Right forelimb (tissue), 1 donor: ENCODE measurements at places on chromosomes 4 and X.

DNA sequence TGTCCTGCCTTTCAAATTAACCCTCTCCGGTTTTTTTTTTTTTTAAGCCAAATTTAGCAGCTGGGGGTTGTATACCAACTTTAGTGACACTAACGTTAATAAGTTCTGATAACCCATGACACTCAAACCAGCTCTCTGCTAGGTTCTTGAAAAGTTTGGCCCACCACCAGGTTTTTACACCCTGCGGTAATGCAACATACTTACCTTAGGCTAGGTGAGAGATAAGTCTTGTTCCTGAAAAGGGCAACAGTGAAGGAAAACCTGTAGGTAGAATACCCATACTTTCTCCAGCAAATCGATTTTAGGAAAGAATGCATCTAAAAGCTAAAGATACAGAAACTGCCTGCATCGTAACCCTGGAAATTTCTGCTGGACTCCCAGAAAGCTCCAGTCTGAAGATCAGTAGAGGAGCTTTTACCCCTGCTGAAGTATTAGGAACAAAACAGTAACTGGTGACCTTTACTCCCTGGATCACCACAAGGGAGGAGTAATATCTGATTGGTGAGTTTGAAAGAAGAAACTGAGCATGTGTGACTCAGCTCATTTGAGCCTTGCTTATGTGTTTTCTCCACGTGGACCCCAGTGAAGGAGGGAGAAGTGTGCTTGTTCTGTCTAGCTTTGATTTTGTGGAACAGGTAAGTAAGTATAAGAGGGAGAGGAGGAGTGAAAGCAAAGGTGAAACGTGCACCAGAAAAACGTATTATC lies 34.4 kb upstream of the COX18 start:
- no peak for DNase-seq

DNA sequence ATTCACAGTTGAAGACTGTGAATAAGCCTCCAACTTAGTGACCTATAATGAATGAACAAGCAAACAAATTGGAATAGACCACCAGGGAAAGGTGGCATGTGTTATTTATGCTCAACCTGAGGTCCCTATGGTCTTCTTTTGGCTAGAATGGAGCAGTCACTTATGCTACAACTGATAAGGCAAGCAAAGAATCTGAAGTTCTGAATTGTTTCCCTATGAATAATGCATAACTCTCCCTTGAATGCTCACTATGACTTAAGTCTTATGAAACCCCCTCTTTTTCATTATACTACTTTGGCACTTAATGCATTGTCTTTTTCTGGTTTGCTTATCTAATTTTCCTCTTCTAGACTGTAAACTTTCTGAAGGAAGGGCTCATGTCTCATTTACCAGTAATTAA lies 2.6 kb downstream of the GIMD1 start:
- DNase-seq = no peak

DNA sequence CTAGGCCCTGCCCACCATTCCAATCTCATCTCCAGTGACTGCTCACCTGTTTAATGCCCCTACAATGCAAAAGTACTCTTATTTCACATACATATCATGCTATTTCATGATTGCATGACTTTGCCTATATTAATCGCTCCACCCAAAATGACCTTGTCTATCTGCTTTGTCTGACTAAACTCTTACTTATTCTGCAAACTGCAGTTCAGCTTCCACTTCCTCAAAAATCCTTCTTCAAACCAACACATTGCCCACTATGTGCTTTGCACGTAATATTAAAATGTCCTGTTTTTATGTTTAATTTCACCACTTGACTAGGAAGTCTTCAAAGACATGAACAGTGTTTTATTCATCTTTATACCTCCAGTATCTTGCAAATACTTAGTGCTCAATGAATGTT lies 229.6 kb downstream of the OPHN1 start:
- DNase-seq = no peak

DNA sequence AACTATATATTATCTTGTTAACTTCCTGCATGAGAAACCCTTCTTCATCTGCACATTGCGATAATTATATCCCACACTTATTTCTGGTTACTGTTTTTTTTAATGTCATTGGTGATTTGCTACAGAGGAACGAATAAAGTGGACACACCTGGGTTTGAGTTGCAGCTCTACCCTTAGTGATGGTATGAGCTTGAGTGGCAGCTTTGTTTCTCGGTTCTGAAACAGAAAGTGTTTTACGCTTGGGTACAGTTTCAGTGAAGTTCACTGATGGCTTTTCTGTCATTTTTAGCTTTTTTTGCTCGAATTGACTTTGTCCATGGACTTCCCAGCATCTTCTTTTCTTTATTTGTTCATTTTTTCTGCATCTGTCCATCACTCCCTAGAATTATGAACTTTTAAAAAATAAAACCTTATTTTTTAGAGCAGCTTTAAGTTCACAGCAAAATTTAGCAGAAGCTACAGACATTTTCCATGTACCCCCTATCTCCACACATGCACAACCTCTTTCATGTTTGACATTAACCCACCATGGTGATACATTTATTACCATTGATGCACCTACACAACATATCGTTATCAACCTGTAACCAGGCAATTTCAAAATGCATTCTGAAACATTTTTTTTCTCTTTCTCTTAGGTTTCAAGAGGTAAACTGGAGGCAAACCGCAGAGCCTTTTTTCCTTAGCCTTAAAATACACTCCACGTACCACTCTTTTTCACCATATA lies 1041.6 kb upstream of the PRKX start:
- no peak for DNase-seq

- no peak for DNase-seq
Observed at GRCh38 chr4:113434247-113434587, 327.3 kb downstream of the CAMK2D start.

GRCh38 chr4:121943941-121944340 lies 7.9 kb downstream of the TRPC3 start:
- no peak for DNase-seq

DNA sequence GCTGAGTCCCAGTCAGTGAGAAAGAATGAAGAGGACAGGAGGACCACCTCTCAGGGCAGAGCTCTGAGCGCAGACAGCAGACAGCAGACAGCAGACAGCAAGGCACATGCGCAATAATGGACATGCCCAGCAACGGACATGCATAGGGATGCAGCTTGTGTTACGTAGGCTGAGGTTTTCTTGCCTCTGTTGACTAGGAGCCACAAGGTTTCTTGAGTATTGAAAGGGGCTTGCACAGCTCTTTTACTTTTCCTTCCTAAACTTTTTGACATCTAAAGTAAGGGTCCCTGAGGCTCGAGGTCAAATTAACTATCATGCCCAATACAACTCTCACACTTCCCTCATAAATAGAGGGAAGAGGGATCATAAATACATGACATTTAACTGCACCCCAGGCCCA lies at the start of gene PAGE3:
TSS of gene PAGE3 (minus strand) at position 101 of the 400 bp plus-strand sequence. CDS start 1,013 bp downstream, outside the sequence.
- no peak for DNase-seq

DNA sequence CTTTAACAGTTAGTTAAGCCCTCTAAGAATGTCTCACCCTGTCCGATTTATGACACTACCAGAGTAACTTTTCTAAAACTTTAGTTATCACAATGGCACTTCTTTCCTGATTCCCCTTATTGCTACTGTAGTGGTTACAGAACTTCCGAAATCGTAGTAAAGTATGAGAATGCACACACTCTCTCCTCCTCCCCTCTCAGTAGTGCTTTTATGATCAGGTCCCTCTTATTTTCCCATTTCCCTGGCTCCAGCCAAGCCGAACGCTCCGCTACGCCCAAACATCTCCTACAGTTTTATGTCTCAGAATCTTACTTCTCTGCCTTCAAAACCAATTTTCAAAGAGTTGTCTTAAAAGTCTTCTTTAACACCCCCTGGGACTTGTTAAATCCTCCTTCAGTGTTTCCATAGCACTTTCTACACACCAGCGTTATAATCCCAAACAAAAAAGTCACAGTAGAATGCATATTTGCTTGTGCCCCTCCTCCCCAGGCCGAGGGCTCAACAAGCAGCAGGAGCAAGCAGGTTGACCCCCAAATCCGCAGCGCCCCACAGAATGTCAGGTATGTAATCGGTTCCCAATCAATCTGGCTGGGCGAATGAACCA lies 671 bp downstream of the HPF1 start:
- no peak for DNase-seq

GRCh38 chr4:129604632-129605255 lies 508.8 kb downstream of the C4orf33 start:
- no peak for DNase-seq

GRCh38 chrX:154056770-154057241 lies 37.1 kb upstream of the IRAK1 start:
- no peak for DNase-seq

GRCh38 chr4:38985410-38986100 lies 46.7 kb downstream of the TMEM156 start:
- no peak for DNase-seq

DNA sequence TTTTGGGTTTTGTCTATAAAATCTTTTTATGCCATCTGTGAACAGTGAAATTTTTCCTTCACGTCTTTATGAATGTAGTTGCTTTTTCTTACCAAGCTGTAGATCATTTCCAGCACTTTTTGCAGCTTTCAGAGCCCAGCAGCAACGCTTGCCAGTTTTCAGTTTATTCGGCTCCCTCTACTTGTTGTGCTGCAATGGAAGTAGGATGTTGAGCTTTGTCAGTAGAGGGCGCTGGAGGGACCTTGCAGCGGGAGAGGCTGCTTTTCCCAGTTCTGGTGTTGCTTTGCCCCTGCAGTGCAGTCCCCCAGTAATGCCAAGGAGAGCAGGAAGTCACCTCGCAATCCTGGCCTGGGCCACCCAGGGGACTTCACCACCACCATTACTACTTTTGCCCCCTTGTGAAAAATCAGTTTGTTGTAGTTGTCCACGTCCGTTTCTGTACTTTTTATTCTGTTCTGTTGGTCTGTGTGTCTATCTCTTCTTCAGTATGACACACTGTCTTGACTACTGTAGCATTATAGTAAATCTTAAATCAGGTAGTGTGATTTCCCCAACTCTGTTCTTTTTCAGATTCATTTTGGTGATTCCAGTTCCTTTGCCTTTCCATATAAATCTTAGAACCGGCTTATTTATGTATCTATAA lies 21.8 kb downstream of the CMC4 start:
- DNase-seq = peak; percentile 48

- no peak for DNase-seq
Observed at GRCh38 chrX:103999234-103999633, 14.3 kb downstream of the H2BW1 start.

DNA sequence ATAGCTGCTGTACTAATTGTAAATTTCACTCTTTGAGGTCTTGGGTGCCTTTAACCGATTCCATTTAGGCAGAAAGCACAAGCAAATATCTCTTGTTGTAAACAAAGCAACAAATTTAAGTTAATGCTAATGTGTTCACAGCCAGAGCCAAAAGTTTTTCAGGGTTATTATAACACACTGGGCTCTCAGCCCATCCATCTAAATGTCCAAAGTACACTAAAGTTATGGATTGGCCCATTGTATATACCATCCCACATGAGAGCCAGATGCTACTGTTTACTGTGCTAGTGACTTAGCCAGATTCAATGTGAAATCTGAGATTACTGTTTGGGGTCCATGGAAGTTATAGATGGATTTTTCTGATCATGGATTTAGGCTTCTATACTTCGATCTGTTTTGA lies 186.7 kb downstream of the LARP7 start:
- DNase-seq = no peak

- DNase-seq = no peak
Observed at GRCh38 chrX:9062641-9063040, 28.7 kb upstream of the FAM9B start.

- no peak for DNase-seq
Observed at GRCh38 chrX:21678048-21678612, 20.0 kb upstream of the KLHL34 start.

DNA sequence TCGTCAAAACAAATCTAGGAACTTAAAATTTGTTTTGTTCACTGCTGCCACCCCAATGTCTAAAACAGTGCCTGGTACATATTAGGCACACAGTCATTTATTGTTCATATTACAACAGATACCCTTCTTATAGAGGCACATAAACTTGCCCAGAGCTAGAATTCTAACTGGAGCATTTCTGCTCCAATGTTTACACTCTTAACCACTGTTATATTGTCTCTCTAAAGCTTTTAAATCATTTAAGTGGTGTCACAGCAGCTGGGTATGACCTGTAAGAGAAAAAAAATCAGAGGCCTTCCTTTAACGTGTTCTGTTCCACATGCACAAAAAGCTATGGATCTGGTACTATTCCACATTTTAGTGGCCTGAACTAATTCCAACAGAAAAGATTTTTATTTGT lies 3.0 kb downstream of the UBE2D3 start:
- no peak for DNase-seq

GRCh38 chrX:10049236-10049635 lies 82.1 kb downstream of the CLDN34 start:
- no peak for DNase-seq

DNA sequence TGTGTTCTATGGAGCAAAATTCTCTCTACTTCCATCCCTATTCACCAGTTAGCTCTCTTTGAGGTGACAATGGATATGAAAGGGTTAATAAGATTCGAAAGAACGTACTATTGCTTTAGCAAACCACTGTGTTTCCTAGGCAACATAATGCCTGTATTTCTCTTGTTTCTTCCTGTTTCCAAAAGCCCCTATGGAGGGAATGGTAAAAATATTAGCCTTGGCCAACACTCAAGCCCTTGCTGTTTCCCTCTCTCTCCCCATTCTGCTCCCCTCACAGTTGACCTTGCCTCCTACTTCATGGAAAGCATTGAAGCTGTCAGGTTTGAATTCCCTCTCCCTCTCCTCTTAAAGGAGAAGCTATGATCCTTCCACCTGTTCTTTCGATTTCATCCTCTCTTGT lies 9.6 kb upstream of the PGRMC1 start:
- peak; percentile 46 for DNase-seq

- no peak for DNase-seq
Observed at GRCh38 chr4:183354219-183354618, 32.0 kb upstream of the CLDN24 start.

GRCh38 chrX:9434051-9434550 lies 30.8 kb upstream of the TBL1X start:
- no peak for DNase-seq

GRCh38 chrX:87968118-87968517 lies 450.5 kb downstream of the KLHL4 start:
- DNase-seq = no peak

DNA sequence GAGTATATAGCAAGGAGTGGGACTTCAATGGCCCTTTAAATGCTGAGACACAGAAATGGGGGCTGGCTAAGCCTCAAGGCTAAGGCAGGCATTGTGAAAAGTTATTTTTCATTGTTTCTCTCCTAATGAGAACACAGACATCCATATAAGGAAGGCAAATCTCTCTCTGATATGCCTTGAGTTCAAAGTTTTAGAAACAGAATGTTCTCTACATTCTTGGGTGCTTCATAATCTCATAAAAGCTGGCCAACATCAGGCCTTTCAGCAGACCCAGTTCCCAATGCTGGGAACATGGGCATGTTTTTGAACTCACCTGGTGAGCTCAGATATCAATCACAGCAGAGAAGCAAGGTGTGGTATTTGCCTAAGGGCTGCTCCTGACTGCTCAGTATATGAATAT lies 19.4 kb upstream of the RAB40A start:
- no peak for DNase-seq

- DNase-seq = peak; percentile 50
Observed at GRCh38 chr4:21765810-21766407, 182.7 kb downstream of the KCNIP4 start.

GRCh38 chrX:71621603-71622002 lies 3.3 kb upstream of the CXCR3 start:
- DNase-seq = no peak

GRCh38 chr4:184401397-184402171 lies 72.8 kb downstream of the IRF2 start:
- no peak for DNase-seq
